ENCODE measurements at places on chromosomes 3 and 15.

DNA sequence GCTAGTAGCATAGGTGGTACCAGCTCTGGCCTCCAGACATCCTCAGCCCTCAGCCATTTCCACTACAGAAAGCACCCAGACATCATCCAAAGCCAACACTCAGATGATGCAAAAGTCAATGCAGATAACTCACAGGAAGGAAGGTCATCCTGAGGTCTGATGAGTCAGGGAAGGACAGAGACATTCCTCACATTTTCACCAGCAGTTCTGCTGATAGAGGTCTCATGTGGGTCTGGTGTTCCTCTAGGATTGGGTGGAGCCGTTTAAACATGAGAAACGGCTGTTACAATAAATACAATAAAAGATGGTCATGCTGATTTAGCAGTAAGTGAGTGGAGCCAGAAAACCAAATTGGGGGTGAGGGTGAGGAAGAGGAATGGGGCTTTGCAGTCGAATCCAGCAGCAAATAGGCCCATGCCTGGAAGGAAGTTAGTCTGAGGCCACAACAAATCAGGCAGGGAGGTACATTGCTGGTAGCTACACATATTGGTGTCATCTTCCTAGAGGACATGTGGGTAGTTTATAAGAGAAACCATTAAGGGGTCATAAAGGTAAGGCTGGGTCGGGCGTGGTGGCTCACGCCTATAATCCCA lies 33.3 kb upstream of the FLNB start:
- no peak for DNase-seq

GRCh38 chr3:70982284-70982683 lies 601.2 kb downstream of the FOXP1 start:
- DNase-seq, result no peak

DNA sequence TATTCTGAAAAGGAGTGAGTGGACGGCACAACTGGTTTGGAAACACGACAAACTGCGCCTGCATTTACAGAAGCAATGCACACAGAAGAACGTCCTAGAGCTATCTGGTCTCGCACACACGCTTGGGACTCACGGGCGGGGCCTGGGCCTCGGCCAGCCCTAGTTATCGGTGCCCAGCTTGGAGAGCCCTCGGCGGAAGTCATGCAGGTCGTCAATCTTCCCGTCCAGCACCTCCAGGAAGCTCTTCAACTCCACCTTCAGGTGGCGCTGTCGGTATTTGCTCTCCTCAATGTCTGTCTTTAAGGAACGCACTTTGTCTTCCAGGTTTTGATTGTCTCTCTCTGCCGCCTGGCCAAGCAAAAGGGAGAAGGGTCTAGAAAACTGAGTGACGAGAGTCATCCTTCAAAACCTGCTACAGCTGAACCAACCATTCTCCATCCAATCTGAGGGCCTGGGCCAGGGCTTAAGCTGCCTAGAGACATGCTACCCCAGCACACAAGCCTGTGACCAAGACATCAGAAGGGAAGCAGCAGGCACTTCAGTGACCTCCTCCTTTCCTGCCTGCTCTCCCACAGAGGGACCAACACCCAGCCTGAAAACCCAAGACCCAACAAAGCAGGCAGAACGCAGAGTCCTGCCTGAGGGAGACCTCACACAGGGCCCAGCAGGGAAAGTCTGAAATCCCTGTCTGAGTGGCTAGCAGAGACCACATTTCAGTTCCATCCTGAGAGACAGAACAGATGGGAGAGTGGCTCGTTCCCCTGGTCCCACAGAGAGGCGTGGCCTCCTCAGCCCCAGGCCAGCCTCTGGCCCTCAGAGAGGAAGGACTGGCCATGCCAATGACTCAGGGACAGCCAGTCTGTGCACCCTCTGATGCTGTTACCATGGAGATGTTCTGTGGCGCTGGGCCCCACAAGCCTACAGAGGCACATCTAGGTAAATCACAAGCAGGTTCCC lies 40.4 kb downstream of the WHAMM start:
- peak; percentile 67 for DNase-seq

GRCh38 chr3:13352621-13353131 lies 67.4 kb downstream of the NUP210 start:
- no peak for DNase-seq

GRCh38 chr15:80978685-80979329 lies 10.8 kb downstream of the MESD start:
- no peak for DNase-seq

DNA sequence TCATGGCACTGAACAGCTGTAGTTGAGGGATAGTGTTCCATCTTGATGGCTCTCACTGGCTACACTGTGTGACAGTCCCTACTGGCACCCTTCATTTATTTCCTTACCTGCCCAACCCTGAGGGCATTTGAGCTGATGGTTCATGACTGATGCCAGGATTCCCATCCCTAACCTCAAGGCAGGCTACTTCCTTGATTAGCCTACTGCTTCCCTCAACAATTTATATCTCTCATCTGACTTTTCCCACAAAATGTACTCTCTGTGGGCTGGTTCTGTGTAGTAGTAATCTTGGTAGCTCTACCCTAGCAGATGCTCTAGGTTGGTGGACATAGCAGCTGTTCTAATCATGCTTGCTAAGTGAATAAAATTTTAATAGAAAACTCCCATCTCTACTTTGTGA lies 106.0 kb downstream of the THRB start:
- no peak for DNase-seq

GRCh38 chr3:43155464-43156121 lies 49.7 kb upstream of the POMGNT2 start:
- DNase-seq, result no peak

GRCh38 chr3:133659806-133660205 lies 1.9 kb downstream of the TOPBP1 start:
- DNase-seq, result no peak

DNA sequence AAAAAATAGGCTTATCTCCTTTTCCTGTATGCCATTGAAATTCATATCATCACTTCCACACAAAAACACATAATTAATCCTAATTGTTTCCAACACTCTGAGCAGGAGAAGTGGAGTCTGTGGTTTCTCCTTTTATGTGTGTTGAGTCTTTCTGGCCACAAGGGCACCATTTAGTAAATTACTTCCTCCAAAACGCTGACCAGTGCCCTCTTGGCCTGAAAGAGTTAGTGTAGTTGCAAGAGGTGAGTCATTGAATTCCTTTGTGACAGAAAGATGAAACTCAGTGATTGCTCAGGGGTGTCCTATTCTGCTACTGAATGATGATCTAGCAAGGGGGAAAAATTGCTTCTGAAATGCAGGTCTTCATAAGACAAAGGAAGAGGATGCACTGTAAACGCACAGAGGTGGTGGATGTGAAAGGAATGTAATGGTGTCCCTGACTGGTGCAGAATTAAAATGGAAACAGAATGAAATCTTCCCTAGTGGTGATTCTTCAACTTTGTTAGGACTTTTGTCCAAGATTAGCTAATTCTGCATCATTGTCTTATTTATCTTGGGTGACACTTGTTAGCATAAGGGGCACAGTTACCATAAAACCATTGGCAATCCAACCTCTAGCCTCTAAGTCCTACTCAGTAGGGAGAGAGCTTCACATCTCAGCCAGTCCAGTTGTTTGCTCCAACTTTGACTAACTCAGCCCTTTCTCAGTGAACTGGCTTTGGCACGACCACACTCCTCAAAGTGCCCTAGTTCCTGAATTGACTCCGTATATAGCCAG lies 208.4 kb upstream of the NANOGP8 start:
- no peak for DNase-seq

- no peak for DNase-seq
Measured at GRCh38 chr3:4680871-4681300, 187.7 kb downstream of the ITPR1 start.

Data from activated effector memory CD4-positive, alpha-beta T cell treated with anti-CD3 and anti-CD28 coated beads, Interleukin-2, amount 50 U/mL, for 16 hours (primary cell).